ENCODE measurements at places on chromosomes 3 and 15.

DNA sequence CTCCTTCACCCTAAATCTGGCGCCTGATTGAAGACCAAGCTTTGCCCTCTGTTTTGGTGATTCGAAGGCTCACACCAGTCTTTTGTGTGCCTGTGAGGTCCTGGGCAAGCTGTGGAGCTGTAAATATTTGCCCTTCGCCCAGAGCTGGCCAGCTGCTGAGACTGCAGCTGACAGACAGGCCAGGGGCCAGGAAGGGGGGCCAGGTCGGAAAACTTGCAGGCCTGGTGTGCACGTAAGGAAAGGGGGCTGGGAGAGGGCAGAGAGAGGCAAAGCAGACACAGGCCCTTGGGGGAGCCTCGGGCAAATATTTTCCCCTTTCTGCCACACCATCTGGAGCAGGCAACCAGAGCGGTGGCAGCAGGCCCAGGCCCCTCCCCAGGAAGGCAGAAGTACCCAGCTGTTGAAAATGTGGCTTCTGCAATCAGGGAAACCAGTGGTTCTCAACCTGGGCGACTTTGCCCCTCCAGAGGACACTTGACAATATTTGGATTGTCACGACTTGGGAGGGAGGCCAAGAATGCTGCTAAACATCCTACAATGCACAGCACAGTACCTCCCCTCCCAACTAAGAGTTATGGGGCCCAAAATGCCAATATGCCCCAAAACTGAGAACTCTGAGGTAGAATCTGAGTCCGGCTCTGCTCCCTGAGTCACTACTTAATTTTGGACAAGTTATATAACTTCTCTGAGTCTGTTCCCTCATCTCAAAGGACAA lies 2.5 kb downstream of the PDZRN3 start:
- no peak for DNase-seq

DNA sequence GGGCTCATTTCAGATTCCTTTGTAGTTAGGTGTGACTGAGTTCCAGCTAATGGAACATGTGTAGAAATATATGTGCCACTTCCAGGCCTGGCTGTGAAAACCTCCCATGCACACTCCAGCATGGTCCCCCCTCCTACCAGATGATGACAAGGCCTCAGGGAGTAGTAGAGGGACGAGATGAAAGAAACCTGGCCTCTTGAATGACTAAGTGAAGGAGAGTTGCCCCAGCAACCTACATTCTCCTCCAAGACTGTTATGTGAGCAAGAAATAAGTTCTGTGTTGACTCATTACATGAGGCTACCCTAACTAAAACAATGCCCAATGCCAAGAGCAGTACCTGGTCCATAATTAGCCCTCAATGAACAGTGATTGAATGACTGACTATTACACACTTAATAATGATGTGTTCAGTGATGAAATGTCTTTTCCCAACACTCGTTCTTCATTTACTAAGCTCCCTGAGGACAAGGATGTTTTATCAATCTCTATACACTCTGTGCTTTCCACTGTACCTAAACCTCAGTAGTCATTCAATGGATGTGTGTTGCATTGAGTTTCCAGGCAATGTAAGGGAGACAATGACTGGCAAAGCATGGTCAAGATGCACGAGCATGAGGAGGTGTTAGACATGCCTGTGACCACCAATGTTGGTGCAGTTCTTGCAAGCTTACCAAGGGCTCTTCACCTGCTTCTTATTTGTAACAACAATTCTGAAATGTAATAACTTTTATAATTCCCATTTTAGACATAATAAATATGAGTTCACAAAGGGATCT lies 62.0 kb upstream of the BCL6 start:
- DNase-seq, result no peak

GRCh38 chr3:152352554-152352953 lies 83.8 kb downstream of the MBNL1 start:
- DNase-seq, result no peak

- DNase-seq, result no peak
Measured at GRCh38 chr3:184910664-184911063, 98.7 kb downstream of the VPS8 start.

DNA sequence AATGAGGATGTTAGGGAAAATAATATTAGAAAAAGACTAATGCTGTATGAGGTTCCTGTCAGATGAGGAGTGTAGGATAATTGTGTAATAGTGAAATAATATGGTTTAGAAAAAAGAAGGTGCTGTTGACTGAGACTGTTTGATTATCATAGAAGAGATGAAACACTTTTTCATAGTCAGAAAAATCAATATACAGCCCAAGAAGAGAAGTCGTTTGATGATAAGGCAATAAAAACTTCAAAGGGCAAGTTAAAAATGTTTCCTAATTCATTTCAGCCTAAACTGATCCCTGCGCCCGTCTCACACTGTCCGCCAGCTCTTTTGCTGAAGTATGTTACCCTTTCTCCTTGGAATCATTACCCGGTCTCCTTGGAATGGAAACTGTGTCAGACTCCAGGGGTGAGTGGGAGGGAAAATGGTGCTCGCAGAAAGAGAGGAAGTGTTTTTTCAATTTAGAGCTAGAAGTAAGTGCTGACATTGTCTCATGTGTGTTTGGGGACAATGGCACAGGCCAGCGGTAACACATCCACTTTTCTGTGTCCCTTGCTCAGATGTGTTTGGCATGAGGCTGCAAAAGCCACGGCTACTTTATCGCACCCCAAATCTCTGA lies 23.6 kb downstream of the DUT start:
- no peak for DNase-seq

DNA sequence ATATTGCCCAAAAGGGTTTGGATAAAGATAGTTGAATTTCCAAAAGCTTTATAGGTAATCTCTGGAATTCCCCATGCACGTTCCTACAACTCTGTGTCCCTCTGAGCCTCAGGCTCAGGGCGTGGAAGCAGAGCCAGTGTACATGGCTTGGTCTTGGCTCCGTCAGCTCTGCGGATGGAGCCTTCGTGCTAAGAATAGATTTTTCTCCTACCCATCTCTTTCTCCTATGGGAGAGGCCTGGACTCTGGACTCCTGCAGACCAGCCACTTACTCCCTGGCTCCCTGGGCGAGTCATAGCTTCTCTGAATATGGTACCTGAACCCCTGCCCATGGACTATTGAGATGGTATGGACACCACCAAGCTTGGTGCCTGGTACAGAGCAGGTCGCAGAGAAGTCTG lies 99.9 kb downstream of the EEFSEC start:
- no peak for DNase-seq

DNA sequence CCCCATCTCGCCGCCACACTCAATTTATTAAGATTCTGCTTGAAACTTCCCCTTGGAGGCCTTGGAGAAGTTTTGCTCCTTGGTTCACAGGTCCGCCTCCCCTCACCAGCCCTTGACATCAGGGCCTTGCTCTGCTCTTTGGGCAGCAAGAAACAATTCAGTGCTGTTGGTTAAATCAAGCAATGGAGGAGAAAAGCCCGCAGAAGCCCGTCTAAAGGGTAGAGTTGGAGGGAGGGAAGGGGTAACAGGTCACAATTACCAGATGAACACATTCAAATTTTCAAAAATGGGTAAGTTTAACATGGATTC lies 429 bp downstream of the PARP9 start:
- no peak for DNase-seq

DNA sequence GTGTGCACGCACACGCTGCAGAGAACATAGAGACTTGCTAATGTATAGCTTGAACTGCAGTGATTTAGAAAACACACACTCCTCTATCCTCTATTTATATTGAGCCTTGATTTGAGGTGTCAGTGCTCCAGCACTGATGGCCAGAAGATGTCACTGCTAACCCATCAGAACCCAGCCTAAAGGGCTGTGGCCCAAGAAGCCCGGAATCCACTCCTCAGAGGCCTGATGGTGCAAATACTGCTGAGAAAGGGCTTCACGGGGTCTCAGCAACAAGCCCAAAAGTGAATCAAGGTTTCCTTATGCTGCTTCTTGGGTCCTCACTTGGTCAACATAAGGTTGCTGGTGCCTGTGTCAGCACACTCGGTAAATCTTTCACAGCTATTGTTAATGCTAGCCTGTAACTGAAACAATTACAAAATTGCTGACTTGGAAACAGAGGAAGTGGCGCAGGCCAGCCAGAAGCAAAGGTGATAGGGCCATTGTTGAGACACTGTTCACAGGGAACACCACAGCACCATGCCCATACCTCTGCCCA lies 60.3 kb downstream of the HEG1 start:
- peak; percentile 66 for DNase-seq

DNA sequence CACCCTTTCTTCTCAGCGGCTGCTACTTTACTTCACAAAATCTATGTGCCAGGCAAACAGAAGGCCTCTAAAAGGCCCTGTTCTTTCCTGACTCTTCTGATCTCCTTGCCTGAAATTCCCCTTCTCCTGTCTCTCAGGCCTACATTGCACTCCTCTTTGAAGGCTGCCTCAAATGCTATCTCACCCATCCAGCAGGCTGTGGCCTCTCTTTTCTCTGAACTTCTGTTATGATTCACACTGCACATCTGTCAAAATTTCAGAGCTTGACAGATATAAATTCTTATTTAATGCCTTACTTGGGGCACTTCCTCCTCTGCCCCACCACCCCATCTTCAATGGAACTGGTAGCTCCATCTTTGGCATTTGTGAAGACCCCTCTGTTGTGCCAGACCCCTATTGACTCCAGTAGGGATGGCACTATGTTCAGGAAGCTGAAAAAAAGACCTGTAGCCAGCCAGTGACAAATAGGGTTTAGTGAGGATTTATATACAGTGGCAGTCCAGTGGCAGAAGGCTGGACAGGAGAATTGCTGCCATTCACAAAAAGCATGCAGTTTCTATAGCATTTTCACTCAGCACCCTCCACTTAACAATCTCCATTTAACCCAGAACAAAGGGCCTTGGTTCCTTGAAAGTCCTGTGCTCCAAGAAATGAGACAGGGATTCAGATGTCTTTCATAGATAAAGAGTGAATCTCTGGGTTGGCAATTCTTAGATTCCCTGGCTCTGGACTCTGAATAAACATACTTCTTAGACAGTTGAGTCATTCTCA lies 415.8 kb upstream of the GRM7 start:
- no peak for DNase-seq

GRCh38 chr3:46386205-46386604 lies 15.5 kb downstream of the CCR5 start:
- no peak for DNase-seq

DNA sequence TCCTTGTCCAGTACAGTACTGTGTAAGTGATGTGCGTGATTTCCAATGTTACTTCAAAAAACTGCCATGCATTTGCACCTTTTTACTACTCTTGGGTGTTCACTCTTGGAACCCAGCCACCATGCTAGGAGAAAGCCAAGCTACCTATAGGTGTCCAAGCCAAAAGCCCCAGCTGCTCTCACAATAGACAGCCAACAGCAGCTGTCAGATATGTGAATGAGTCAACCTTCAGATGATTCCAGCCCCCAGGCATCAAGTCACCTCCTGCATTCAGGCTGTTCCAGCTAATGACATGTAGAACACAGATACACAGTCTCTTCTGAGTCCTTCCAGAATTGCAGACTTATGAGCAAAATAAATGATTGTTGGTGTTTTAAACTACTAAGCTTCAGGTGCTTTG lies 417.7 kb upstream of the TGFBR2 start:
- DNase-seq, result no peak

- peak; percentile 33 for DNase-seq
Measured at GRCh38 chr3:156675830-156676767, 1.7 kb downstream of the TIPARP start.

GRCh38 chr15:75869446-75869845 lies 26.2 kb downstream of the UBE2Q2 start:
- no peak for DNase-seq

DNA sequence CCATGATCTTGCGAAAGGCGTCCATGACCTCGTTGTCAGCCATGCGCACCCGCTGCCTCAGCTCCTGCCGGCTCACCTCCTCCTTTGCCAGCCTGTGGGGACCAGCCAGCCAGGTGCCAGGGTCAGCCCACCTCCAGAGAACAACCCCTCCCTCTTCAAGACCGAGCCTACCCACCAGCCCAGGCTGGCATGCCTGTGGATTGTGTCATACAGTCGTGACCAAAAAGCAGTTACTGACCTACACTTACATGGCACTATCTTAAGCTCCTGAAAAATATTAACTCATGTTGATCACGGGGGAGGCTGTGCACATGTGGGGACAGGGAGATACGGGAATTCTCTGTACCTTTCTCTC lies 10.7 kb upstream of the CAMK1 start:
- DNase-seq, result no peak

- peak; percentile 12 for DNase-seq
Measured at GRCh38 chr3:114827495-114827894, 319.6 kb downstream of the ZBTB20 start.
